ENCODE measurements at places on chromosomes 13 and 19. TPM values are rescaled to one million over a fixed set of nuclear protein-coding genes. Genes with fewer than 3 reads are reported as not detected.
A peak's percentile ranks its signal among the peaks of the same experiment; 100 is the strongest.

DNA sequence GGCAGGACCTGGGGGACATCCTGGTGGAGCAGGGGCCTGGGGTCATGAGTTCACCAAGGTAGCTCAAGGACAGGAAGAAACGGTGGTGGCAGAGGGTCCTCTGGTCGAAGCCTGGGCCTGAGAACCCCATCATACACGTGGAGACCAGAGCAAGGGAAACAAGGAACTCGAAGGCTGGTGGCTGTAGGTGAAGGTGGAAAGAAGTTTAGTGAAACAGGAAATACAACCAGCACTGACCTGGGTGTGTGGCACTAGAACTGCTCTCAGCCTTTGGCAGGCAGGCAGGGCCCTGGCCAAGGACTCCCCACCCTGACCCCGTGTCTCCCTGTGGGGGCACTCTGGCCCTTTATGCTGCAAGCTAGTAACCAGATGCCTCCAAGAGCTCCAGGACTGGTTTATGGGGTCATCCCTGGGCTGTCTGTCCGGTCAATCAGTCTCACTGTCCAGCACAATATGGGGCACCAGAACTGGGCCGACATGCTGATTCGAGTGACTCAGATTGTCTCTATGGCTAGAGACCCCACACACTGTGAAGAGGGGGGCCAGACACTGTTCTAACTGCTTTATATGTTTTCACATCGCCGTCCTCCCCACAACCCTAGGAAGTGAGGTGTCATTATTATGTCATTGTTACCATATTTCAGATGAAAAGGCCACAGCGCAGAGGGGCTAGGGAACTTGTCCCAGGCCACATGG lies 3.8 kb downstream of the COX6B2 start:
- DNase-seq: no peak

Gene PRMT1
- total RNA-seq: 103 TPM

Gene TMEM255B
- 17.0 TPM for total RNA-seq

Gene CYP4F2
- 66.6 TPM for total RNA-seq

Gene NLRP4
- total RNA-seq: not detected

Gene PGLYRP2
- 1.6 TPM for total RNA-seq

GRCh38 chr19:13825489-13826441 lies 30.5 kb downstream of the ZSWIM4 start:
- DNase-seq: no peak

DNA sequence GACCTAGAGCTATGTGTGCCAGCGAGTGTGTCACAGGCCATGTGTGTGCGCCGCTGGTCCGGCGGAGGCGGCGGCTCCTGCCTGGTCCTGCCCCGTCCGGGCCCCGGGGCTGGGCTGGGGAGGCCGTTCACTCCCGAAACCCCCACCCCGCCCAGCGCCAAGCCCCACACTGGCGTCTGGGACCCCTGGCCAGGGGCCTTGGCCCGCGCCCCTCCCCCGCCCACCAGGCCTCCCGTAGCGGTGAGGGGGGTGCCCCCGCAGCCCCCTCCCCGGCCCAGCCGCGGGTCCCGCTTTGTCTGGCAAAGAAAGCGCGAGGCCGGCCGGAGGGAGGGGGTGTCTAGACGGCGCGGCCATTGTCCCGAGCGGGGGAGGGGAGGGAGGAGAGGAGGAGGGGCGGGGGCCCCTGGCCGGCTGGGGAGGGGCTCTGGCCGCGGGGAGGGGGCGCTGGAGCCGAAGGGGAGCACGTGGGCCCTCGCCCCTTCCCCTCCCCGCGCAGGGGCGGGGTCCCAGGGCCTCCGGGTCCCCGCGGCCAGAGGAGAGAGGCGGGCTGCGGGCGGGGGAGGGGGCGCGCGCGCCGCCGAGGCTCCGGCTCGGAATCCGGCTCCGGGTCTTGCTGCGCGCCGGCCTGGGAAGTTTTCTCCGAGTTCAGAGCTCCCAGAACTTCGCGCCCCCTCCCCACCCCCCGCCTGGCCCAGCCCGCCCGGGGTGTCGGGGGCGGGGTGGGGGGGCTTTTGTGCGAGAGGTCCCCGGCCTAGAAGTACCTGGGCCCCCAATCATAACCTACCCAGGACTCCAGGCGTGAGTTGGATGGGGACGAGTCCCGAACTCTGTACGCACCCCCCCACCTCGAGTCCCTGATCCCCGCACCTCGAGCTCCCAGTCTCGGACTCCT lies 888 bp downstream of the NOTCH3 start:
- no peak for DNase-seq

- no peak for DNase-seq
Measured at GRCh38 chr19:18607226-18608101, 865 bp upstream of the CRLF1 start.

DNA sequence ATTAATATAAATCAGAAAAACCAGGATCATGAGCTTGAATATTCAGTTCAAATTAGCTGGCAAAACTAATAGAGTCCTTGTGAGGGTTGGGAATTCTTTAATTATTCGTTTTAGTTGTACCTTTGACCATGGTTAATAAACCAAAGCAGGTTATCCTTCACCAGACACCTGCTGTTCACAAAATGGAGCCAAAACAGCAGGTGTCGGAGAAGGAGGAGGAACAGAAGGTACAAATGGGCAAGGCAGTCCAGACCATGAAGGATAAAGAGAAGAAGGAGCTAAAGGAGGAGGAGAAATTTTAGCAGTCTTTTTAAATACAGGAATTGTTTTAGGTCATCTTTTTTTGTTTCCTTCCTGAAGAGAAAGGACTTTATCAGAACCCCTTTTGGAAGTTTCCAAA lies 106.1 kb downstream of the NHLRC3 start:
- no peak for DNase-seq

DNA sequence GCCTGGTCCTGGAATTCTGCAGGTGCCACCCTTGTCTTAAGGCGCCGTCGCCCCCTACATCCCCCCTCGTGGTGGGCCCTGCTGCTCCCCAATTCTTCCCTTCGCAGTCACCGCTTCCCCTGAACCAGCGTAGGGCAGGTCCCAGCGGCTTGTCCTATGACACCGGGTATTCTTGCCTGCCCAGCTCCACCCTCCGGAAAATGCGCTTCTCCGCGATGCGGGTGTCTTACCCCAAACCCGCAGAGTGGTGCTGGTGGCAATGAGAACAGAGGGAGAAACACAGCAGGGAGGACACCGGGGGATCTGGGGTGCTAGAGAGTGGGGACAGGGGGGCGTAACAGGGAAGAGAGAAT lies 9.0 kb downstream of the ZNF808 start:
- DNase-seq: no peak

Gene HRC
- 2.1 TPM for total RNA-seq

DNA sequence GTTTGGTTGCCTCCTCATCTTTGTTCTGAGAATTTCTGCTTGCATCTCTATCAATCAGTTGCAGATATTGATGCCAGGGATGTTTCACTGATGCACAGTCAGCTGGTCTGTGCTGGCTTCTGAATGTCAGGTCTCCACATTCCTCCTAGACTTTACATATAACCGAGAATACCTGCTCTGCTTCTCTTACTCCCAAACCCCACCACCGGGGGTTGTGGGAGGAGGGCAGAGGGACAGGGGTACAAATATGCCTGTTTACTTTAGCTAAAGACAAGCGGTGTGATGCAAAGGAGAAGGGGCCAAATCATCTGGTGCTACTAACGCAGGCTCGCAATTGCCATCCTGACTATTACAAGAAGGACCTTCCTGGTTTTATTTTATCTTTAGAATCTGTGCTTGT lies 17.4 kb upstream of the KLHL1 start:
- DNase-seq: no peak

Gene PLEKHG2
- total RNA-seq: 41.8 TPM

Gene FPR1
- 9.3 TPM for total RNA-seq

Gene KLK12
- total RNA-seq: 0.78 TPM

- DNase-seq: no peak
Measured at GRCh38 chr19:51751655-51752054, at the start of gene FPR1. FPR1 (minus strand) TSS chr19:51751878; CDS start chr19:51746994, 4,884 bp downstream.

GRCh38 chr19:51687791-51688670 lies 5.1 kb upstream of the SPACA6 start:
- peak; percentile 42 for DNase-seq

DNA sequence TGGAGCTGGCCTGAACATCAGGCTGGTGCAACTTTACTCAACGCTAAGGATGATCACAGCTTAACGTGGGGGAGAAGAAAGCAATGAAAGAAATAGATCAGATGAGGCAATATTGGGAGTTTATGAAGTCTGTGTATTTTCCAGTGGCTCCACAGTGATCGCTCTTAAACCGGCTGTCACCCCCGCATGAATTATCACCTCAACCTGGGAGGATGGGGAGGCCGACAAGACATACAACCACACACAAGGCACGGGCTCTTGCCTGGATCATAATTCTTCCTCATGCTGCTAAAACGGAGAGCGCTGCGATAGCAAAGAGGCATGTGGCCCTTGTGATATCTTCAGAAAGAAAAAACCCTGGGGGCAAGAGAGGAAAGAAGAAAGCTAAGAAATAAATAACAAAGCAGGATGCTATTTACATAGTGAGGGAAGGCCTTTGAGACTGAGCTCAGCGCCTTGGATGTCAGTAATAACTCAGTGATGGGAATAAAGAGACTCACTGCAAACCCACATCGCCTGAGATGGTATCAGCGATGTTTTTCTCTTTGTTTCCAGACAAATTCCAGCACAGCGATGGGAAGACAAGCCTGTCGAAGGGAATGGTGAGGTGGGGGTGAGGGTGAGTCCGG lies 19.1 kb upstream of the CHST8 start:
- no peak for DNase-seq

DNA sequence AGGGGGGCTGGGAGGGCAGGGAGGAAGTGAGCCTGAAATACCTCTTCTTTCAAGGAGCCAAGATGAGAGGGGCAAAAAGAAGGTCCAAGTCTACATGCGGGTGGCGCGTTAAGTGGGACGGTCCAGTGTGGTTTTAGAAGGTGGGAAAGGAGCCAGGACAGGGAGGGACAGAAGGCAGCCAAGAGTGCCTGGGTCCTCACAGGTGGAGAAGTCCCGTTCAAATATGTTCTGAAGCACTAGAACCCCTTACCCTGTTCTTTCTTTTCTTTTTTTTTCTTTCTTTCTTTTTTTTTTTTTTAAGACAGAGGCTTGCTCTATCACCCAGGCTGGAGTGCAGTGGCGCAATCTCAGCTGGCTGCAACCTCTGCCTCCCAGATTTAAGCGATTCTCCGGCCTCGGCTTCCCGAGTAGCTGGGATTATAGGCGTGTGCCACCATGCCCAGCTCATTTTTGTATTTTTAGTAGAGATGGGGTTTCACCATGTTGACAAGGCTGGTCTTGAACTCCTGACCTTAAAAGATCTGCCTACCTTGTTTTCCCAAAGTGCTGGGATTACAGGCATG lies 7.4 kb downstream of the CAMSAP3 start:
- no peak for DNase-seq

DNA sequence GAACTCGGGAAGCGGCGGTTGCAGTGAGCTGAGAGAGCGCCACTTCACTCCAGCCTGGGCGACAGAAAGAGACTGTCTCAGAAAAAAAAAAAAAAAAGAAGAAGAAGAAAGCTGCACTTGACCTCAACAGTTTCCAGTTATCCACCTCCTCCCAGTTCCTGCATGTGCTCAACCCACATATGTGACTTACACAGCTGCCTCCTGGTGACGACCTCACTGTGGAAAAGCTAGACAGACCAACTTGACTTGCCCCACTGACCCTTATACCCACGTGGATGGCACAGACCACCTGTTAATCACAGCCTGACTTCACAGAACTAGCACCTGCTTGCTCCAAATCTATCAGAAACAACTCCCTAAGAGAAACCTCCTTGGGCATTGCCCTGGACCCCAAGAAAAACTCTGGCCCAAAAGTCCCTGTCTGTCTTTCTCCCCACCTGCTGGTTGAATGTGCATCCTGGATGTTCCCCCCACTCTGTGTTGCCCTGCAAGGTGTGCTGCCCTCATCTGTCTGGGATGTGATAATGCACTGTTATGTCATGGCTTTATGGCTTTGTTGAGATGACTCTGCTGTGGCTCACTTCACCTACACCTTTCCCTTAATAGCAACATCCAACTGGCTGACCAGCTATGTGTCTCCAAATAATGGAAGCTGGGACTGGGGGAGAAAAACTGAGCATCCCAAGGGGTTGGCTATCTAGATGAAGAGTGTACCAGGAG lies 2.8 kb downstream of the ZNF20 start:
- DNase-seq: no peak

DNA sequence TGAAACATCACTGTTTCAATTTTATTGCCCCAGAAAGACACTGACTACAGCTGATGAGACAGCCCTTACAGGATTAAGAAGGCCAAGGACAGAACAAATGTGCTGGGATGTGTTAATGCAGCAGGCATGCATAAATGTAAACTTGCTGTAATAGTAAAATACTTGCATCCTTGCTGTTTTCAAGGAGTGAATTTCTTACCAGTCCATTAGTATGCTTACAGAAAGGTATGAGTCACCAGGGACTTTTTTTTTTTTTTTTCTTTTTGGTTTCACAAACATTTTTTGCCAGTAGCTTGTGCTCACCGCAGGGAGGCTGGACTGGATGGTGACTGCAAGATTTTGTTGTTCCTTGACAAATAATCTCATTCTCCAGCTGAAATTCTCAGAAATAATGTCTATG lies 55.1 kb downstream of the GPR180 start:
- DNase-seq: no peak

Gene HCST
- 14.4 TPM for total RNA-seq

GRCh38 chr19:47144630-47145029 lies 14.0 kb downstream of the SAE1 start:
- no peak for DNase-seq

- DNase-seq: no peak
Measured at GRCh38 chr13:28136916-28137315, 1.4 kb upstream of the PAN3 start.

Gene IGFL2
- total RNA-seq: not detected

GRCh38 chr13:80033286-80033685 lies 307.6 kb downstream of the SPRY2 start:
- DNase-seq: no peak

GRCh38 chr13:33904431-33904830 lies 86.5 kb downstream of the RFC3 start:
- DNase-seq: no peak

Gene SYT5
- not detected for total RNA-seq

Gene FUZ
- total RNA-seq: 36.7 TPM

DNA sequence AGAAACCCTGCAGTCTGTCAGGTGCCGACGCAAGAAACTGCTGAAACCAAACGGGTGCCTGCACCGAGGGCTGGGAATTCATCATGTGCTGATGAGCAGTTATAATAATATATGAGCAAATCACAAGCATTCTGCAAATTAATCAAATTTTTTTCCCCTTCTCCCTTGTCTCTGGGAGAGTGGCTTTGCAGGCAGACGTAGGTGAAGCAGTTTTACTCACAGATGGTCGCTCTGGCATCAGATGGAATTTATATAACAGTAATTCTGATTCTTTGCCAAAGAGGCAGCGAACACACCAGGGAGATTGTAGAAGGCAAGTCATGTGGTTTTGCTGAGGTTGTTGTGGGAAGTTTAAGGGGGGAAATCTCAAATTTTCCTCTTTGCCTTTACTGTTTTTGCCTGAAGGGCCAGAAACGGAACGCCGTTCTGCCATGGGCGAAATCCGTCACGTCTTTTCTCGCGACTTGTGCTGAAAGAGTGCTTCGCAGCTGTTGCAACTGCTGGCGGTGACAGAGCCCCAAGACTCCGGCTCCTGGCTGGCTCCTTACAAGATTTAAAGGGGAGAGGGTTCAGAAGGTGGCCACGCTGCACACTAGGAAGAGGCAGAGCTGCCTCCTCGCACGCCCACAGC lies 320.1 kb downstream of the ZNF536 start:
- DNase-seq: no peak

GRCh38 chr19:54418930-54419800 lies 3.9 kb downstream of the TTYH1 start:
- DNase-seq: no peak
